ENCODE measurements at places on chromosomes 16 and 17.

- DNase-seq, result no peak
These were observed 33.7 kb upstream of the DYNLL2 start for GRCh38 chr17:58049533-58049932.

DNA sequence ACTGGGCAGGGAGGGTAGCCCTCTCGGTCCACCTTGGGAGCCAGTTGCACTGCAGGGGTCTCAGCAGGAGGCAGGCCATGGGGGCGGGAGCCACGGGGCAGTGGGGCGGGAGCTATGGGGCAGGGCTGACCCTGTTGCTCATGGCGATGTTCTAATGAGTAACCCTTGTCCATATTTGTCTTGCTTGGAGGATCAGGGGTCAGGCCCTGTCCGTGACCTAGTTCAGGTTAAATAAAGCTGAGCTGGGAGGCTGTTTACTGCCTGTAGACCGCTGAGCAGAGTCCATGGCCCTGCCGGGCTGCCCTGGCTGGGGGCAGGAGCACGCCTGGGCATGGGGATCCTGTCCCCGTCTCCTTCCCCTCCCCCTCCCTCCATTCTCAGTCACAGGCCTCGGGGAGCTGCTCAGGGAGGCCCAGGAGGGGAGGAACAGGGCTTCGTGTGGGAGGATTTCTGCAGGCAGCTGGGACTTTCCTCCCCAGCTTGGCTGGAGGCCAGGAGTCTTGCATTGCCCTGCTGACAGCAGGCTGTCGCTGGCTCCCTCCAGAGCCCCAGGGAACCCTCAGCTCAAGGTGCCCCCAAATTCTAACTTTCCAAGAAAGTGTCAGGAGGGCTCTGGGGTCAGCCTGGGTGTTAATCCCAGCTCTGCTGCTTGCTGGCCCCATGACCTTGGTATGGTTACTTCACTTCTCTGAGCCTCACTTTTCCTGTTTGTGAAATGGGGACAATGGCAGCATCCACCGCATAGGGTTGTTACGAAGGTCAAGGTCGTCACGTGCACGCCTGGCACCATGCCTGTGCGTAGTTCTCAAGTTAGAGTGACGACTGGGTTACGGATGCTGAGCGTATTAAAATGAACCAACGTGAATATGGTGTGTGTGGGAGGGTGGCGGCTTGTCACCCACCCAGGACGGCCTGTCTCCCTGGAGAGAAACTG, 6.1 kb upstream of the SERPINF2 start:
- DNase-seq, result peak; percentile 68

- no peak for DNase-seq
These were observed 7.5 kb upstream of the UMOD start for GRCh38 chr16:20359997-20360396.

GRCh38 chr16:81921843-81922584, 89.3 kb downstream of the SDR42E1 start:
- no peak for DNase-seq

GRCh38 chr17:82882715-82883418, 43.0 kb upstream of the ZNF750 start:
- no peak for DNase-seq

- peak; percentile 62 for DNase-seq
These were observed 684 bp upstream of the SPIRE2 start for GRCh38 chr16:89827383-89828198.

DNA sequence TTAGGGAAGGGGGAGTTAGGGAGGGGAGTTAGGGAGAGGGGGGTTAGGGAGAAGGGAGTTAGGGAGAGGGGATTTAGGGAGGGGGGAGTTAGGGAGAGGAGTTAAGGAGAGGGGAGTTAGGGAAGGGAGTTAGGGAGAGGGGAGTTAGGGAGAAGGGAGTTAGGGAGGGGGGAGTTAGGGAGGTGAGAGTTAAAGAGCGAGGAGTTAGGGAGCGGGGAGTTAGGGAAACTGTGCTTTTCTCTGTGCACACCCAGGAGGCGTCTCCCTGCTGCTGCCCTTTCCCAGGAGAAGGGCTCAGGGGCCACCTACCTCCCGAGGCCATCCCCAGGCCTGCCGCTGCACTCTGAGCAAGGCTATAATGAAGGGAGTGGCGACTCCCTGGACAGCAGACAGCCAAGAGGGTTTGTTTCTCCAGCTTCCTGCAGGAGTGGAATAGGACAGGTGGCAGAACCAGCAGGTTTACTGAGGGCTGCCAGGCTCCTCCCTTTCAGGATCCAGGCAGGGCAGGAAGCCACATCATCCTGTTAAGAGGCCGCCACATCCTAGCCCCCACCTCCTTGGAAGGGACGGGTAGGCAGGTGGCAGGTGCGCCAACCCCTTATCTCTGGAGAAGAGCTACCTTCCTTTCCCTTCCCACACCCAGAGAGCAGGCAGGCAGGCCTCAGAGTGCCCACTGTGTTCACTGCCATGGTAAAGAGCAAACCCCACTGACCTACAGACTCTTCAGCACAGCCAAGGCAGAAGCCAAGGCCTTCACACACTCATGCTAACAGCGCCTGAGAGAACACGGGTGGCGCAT, 4.3 kb downstream of the CANT1 start:
- DNase-seq, result peak; percentile 37

DNA sequence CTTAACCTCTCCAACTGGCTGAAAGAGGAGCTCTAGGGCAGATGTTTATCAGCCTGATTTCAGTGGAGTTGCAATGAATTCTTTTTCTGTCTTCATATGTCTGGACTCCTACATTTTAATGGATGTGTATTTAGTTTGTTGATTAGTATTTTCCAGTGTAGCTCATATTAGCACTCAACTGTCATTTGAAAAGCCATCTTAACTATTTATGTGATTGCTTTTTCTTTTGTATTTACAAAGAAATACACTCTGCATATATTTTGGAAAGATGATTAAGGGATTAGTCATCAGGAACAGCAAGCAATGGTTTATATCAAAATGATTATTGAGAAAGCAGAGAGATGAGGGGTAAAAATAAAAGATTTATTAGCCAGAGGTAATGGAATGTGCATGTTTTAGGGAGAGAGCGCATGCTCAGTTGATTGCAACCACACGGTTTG, 71.1 kb downstream of the WWOX start:
- DNase-seq, result no peak

DNA sequence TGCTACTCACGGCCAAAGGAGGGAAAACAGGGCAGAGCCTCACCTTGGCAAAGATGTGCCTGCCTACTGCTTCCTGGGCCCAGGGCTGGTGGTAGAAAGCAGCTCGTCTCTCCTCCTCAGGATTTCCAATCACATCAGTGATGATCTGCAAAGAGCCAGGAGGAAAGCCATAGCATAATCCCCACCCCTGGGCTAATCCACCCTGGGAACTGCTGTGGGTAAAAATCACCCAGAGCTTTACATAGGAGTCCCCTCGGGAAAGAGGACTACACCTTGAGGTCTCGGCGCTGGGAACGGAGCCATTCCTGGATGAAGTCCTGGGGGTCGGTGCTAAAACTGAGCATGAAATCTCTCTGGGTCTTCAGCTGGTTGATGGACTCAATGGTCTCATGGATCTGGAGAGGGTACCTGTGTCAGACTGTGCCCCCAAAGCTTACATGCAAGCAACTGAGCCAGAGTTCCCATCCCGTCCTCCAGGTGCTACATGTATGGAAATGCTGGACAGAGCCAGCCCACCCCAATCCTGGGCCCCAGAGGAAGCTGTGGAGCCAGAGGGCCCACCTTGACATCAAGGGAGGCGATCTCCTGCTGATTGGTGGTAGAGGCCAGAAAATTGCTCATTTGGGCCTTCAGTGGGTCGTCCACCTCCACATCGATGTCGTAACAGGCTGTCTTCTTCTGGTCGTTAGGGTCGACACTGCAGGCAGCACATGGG, 5.7 kb upstream of the FTSJ3 start:
- DNase-seq, result no peak

DNA sequence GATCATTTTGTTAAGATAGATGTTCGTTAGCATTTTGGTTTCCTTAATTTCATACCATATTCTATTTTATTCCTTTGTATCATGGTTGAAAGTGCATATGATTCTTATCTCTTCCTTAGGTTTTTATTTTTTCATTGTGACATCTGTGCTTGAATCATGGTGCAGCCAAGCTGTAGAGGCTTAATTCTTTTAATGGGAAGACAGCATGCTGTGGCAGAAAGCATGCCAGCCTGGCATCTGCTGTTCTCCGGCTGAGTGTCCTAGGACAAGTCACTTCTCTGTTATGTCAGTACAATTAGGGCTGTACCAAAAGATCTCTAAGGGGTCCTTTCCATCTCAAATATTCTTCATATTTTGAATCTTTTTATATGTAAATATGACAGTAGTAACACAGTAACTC, 68.5 kb upstream of the PMFBP1 start:
- no peak for DNase-seq

DNA sequence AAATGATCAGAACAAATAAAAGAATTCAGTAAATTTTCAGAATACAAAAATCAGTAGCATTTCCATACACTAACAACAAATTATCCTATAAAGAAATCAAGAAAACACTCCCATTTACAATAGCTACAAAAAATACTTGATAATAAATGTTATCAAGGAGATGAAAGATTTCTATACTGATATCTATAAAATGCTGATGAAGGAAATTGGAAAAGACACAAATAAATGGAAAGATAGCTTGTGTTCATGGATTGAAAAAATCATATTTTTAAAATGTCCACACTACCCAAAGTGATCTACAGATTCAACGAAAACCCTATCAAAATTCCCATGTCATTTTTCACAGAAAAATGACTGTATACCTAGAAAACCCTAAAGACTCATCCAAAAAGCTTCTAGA, 18.1 kb downstream of the SLFN12 start:
- DNase-seq, result no peak

DNA sequence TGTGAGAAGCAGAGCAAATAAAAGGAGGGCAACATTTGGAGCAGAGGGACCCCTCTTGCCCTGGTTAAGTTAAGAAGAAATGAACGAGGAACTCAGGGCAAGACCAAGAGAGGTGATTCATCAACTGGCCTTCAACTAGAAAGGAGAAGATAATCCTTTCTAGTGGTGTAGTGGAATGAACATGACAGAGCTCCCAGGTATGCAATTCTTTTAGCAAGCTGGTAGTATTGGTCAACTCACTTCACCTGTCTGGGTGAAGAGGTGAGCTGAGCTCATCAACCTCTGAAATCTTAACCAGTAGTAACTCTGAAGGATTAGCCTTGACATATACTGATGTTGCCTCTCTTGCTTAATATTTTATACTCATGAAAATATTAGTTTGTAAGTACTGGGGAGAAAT, 1024.7 kb upstream of the GOT2 start:
- no peak for DNase-seq

GRCh38 chr17:58310511-58311428, 17.8 kb downstream of the TSPOAP1 start:
- DNase-seq, result no peak

GRCh38 chr17:927611-928461, 51.7 kb downstream of the NXN start:
- DNase-seq, result no peak

- DNase-seq, result no peak
These were observed 61.4 kb downstream of the NFATC3 start for GRCh38 chr16:68146585-68146984.

DNA sequence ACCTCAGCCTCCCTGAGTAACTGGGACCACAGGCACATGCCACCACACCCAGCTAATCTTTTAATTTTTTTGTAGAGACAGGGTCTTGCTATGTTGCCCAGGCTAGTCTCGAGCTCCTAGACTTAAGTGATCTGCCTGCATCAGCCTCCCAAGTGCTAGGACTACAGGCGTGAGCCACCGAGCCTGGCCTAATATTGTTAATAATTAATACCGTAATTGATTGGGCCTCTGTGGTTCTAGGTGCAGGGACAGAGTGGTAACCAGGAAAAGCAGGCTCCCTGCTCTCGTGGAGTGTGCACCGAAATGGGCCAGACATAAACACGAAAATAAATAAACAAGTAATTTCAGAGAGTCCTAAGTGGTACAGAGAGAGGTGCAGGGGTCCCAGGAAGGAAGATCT, 241.0 kb downstream of the GSG1L start:
- no peak for DNase-seq

- no peak for DNase-seq
These were observed 11.6 kb downstream of the SLC25A10 start for GRCh38 chr17:81723651-81724209.

- no peak for DNase-seq
These were observed 3.0 kb downstream of the EVI2B start for GRCh38 chr17:31310886-31311285.

DNA sequence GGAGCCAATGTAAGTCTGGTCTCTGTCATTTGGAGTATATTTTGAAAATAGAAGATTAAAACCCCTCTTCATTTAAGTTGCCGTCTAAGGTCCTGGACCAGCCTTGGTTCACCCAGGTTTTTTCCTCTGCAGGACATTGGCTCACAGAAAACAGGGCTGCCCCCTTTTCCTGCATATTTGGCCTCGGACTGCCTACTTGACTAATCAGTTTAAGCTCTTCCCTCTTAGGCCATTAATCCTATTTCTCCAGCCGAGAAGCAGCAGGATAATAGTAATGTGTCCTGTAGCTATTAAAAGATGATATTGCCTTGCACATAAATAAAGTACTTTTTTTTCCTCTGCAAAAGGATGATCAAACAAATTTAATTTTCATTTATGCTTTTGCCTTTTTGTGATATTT, 52.1 kb downstream of the PRKCA start:
- no peak for DNase-seq

Measured in SHP77 (cell line).